ENCODE measurements at places on chromosomes 4 and X.

- no peak for DNase-seq
Measured at GRCh38 chr4:151459375-151459774, 50.4 kb downstream of the FHIP1A start.

GRCh38 chr4:173013232-173013930 lies 155.2 kb upstream of the GALNT7 start:
- DNase-seq: peak; percentile 28

DNA sequence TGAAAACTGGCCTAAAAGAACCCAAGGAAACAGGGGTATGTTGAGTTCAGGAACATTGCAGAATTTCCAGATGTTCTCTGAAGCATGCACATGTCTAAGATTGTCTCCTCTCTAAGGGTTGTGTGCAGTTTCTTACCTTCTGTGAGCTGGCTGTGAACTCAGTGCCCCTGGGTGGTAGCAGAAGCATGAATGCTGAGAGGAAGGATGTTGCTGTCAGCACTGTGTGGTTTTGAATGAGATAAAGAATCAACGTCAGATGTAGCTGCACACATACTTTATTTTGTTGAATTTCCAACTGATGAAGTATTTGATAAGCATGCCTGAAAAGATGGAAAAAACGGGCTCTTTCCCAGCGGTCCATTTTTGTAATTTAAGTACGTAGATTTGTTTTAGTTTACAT lies 23.8 kb upstream of the CD38 start:
- no peak for DNase-seq

GRCh38 chr4:153324046-153324445 lies 20.4 kb upstream of the MND1 start:
- DNase-seq: no peak

DNA sequence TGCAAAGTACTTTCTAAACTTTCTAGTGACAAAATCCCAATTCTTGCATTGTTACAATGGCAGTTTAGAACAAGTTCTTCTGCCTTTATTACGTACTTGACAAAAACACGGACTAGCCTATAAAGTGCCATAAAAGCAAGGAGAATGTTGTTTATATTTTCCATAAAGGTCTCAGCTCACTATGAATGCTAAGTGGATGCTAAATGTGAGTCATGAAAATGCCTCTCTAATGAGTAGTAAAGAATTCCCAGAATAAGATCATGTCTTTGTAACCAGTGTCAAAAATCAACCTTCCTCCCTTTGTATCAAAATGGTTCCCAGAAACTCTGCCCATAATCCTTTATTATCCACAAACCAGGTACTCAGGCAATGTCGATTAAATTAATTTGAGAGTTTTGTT lies 539.8 kb upstream of the SLIT2 start:
- DNase-seq: no peak

DNA sequence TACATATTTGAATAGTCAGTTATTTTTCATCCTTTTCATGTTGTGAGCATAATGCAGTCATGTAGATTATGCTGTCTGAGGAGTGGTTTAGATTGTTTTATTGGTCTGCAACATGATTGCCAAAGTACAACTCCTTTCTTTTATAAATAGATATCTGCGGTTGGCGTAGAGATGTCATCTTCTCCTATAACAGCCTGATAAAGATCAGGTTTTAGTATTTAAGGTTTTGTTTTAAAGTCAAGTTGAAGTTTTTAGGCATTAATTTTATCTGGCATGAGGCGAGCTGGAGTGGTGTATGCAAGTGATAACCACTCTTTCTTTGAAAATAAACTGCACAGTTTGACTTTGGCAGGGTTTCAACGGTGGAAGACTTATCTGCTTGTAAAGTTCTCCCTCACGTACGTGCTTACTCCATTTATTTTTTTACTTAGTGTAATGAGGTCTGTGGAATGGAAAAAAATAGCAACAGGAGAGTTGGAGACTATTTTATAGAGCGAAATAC lies 126.3 kb downstream of the FBXO8 start:
- DNase-seq: no peak

DNA sequence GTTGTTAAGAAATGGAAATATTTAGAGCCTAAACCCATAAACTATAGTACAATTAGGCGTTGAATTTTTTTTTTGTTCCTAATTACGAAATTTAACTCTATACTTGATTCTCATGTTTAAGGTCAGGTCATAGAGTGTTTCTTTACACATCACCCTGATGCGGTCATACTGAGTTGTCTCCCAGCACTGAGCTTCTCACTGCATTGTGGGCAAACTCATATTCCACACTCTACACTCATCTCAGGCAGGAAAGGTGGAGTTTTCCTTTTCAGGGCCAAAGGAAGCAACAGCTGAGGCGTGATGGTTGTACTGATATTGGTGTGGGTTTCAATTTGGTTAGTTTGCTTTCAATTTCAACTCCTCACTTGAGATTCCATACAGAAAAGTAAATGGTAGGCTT lies 75.4 kb downstream of the FAT4 start:
- no peak for DNase-seq

GRCh38 chr4:35175487-35175886 lies 1068.8 kb downstream of the ARAP2 start:
- no peak for DNase-seq

DNA sequence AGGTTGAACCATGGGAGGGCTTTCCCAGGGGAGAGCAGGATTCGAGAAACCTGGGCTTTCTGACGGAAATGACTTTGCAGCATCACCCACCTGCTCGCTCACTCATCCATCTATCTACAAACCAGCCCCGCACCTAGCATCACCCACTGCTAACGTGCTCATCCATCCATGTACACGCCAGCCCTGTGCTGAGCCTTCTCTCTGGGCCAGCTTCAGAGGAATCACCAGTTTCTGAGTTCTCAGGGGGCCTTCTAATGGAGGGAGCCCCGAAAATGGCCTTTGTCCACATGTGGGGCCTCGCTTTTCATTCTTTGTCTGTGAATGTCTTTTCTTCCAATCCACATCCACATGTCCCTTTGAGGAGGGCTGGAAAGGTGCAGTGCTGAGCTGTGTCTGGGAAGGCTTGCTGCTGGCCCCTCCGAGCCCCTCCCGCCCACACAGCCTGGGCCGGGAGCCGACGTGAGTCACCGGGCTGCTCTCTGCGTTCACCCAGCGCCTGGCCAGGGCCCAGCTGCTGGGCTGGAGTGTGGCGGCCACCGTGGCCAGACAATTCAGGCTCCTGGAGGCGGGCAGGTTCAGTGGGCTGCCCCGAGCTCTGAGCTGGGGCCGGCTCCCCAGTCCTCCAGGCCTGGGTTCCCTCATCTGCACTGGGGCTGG lies 14.7 kb downstream of the SORCS2 start:
- no peak for DNase-seq

DNA sequence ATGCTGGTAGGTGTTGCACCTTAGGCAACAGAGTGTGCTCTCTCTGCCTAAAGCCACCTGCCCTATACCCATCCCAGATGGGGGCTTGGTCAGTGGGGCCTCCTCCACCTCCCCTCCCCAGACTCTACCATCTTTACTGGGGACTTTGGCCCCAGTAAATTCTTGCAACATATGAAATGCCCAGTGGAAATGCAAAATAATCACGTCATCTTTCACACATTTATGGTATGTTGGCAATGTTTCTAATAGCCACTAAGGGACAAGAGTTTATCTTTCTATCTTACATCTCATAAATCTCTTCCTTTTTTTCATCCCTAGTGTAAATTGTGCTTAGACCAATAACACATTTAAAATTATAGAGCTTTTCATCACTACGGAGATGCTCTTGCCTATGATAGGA lies 103.0 kb upstream of the MAML3 start:
- no peak for DNase-seq

- no peak for DNase-seq
Measured at GRCh38 chr4:8694651-8695151, 102.1 kb downstream of the CPZ start.

DNA sequence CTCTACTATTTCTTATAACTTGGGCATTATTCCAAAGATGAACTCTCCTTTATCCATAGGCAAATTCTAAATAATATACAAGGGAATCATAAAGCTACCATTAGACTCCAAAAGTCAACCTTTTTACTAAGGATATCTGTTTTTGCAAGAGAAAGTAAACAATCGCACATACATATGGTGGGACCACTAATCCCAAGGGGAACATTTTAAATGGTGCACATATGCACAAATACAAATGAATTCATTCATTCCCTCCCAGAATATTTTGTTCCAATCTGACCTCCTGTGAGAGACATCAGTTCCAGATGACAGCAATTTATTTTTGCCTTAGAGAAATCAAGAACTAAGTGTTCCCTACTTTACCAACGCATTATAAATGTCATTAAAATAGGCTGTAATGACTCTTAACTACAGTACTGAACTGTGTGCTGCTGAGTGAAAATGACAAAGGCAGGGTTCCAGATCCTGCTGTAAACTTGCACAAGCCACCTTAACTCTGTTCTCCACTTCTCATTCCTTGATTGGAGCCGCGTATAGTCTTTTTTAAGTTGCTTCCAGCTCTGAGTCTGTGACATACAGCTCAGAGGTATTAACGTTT lies 2.0 kb downstream of the DHX15 start:
- DNase-seq: no peak

DNA sequence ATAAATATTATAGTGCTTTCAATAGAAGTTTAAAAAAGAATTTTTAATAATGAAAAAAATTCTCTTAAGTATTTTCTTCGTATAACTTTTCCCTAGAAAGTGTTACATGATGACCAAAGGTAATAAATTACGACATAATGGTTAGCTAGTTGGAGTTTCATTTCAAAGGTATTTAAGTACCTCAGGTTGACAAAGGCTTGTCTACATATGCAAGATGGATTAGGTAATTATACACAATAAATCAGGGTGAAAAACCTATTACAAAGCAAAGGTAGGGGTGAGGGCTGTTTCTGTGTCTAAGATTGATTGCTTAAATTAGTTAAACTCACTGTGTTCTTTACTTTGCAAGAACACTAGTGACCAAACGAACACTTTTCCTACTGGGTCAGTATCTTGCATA lies 508.5 kb upstream of the FAT1 start:
- no peak for DNase-seq

DNA sequence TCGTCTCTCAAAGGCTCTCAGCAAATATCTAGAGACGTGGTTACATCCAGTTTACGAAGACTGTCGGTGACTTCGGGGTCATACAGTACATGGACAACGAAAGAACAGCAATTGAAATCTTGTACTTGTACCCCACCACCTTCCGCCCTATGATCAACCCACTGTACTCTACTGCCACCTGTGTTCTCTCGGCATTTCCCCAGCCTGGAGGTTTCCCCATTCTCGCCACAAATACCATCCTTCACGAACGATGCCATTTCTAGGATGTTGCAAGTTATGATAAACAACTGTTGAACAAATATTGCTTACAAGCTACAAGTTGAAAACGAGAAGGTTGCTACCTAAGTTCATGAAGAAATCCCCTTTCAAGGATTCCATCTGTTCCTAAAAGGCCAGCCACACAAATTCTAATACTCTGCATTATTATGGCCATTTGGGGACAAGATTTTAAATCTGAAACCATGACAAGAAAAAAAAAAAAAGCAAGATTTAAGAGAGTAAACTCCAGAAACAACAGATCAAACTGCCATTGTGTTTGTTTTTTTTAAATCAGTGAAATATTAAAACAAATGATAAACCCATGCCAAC lies 1.6 kb downstream of the APBB2 start:
- no peak for DNase-seq

DNA sequence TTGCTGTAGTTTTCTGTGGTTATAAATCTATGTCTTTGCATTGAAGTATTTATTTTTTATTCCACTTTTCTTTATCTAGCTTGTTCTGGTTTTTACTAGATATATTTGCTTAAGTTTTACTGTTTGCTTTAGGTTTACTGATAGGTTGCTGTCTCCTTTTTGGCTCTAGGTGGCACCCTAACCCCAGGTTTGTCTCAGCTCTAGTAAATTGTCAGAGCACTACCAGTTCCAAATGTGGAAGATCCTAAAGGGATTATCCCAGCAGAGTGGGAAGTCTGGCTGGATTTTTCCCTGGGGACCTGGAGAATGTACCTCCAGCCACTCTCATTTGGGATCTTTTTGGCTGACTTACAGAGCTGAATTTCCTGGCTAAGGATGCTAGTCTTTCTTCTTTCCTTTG lies 106.1 kb downstream of the PBDC1 start:
- peak; percentile 1 for DNase-seq

DNA sequence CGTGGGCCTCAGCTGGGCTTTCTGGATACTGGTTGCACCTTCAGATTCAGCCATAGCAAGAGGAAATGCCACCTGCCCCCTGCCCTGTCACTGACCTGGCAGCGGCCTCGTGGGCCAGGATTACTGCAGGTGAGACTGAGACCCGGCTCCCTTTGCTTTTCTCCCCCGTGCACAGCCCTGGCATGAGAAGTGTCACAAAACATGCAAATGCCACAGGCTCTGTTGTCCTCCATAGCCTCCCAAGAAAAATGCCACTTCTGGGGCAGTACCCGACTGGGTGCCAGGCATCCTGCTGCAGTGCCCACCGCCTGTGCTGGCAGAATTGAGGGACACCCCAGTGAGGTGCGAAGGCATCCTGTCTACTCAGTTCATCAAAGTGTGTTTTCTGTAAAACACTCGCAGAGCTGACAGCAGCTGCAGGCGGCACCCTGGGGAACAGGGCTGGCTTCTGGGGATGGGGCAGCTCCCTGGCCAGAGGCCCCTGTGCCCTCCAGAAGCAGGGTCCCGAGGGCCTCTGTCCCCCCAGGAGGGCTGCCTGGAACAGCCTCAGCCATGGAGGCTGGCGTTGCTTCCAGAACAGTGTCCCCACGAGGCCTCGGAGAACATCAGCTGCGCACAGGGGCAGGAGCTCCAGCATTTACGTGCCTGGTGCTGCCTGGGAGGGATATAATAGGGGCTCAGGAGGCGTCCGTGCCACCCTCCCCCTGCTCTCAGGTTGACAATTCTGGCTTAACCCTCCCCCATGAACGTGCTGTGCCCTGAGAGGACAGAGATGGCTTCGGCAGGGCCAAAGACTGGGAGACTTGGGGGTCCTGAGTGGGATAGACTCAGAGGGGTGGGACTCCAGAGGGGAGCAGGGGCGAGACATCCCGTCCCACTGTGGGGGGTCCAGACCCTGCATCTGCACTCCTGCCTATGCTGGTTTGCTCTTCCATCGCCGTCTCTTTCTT lies 99.5 kb upstream of the NKX1-1 start:
- no peak for DNase-seq

DNA sequence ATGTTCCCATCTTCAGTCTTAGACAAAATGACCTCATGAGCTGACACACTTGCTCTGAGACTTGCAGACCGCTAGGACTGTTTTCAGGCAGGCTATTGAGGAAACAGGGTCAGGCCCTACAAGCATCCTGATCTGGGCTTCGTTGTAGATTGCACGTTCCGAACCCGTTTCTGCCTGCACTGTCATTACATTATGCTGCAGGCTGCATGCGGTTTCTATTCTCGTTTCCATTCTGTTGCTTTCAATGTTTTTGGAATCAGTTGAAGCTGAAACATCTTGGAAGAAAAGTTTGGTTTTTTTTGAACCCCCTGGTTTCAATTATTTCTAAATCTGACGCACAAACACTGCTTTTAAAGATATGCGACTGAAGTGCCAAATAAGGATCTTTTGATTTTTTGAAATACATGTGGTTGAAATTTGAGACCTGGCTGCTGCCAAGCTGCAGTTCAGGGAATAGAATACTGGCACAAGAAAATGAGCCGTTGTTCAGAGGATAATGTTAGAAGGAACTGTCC lies 716.1 kb upstream of the INTU start:
- no peak for DNase-seq

GRCh38 chr4:157315968-157316367 lies 95.4 kb downstream of the GRIA2 start:
- no peak for DNase-seq

Measured in stimulated activated CD4-positive, alpha-beta T cell treated with anti-CD3 and anti-CD28 coated beads, Interleukin-12 subunit alpha, Interleukin-12 subunit beta, amount 100 ng/mL, for 48 hours (primary cell).